ENCODE measurements at places on chromosomes 4 and X.

DNA sequence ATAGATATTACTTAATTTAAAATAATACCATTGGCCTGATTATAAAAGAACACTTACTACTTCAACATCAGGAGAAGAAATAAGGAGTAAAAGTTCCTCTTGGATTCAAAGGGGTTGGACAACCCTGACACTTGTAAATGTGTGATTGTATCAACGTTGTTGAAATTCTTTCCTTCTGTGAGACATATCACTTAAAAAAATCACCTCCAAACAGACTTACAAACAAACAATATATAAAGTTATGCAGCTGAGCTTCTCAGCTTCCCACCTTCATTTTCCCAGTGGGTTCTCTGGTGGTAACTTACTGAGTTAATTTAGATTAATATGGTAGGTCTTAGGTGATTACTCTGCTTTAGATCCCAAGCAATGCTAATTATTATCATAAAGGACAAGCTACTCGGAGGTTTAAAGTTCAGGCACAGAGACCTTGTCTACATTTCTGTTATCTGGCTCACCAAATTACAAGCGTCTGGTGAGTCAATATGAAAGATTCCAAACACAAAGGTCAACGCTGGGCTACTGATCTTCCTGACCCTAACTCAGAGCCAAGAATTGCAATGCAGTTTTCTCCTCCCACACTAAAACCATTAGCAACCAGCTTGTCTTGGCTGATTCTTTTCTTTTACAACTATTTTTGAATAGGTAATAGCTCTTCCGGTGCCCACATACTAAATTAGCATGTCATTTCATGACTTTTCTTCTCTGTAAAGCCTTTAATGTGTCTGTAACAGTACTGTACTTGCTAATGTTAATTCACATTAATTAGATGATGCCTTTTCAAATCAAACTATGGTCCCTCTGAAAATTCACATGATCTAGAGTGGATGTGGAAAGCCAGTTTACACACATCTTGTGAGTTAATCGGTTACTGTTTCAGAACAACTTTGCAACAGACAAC is 157.6 kb downstream of the RASL11B start:
- no peak for DNase-seq

DNA sequence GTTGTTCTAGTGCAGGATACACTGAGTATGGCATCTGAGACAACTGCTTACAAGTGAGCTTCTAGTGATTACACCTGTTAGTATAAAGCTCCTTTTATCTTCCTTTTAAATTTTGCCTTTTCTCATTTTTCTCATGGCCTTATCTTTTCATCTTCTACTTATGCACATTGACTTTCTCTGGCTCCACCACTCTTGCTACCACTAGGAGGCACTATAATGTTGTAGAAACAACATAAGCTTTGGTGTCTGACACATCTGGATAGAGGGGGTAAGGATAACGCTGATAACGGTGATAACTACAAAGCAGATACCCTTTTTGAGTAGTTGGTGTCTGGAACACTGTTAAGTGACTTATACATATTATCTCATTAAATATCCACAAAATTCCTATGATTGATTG is 187.4 kb upstream of the TEX13C start:
- no peak for DNase-seq

GRCh38 chr4:96009427-96010119 is 169.7 kb downstream of the PDHA2 start:
- DNase-seq = no peak

- DNase-seq = no peak
Observed at GRCh38 chrX:130896802-130897501, 6.1 kb downstream of the ENOX2 start.

GRCh38 chr4:102429553-102429952 is 71.6 kb upstream of the NFKB1 start:
- DNase-seq = no peak

- no peak for DNase-seq
Observed at GRCh38 chr4:3208826-3209225, 40.1 kb upstream of the MSANTD1 start.

GRCh38 chr4:56148428-56148827 is 199.7 kb downstream of the CEP135 start:
- no peak for DNase-seq

All from caudate nucleus (tissue), 63 donors.